ENCODE measurements at places on chromosomes 16 and 17. TPM values are rescaled to one million over a fixed set of nuclear protein-coding genes. Genes with fewer than 3 reads are reported as not detected.

MFAP4 gene
- polyA plus RNA-seq, result 8.8 TPM

FBXW10B gene
- polyA plus RNA-seq, result 0.49 TPM

FOXN1 gene
- polyA plus RNA-seq, result not detected

PHOSPHO1 gene
- not detected for polyA plus RNA-seq

BRIP1 gene
- 0.25 TPM for polyA plus RNA-seq

PDE6G gene
- polyA plus RNA-seq, result 0.45 TPM

RNF167 gene
- polyA plus RNA-seq, result 111 TPM

LDHD gene
- polyA plus RNA-seq, result 68.6 TPM

All from adipose tissue (tissue), 3 donors.